Kidney tubule cell (primary cell): ENCODE measurements at places on chromosomes 4 and X.

GRCh38 chrX:113920661-113921060 is 663.2 kb upstream of the HTR2C start:
- DNase-seq: no peak

DNA sequence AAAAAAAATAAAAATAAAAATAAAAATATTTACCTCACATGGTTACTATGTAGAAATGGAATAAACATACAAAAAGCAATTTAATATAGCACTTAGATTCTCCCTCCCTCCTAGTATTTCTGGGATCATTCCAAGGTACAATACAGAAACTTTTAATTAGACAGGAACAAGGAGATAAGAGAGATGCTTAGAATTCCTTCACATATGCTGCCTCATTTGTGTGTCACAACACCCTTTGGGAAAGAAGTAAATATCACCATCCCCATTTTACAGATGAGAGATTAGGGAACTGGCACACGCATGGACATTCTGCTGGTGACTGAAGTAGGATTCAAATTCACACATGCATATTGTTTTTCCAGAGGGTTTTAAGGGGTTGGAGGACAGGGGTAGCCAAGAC is 164.2 kb downstream of the APBB2 start:
- DNase-seq: no peak

GRCh38 chr4:39415678-39416283 is 9.1 kb downstream of the KLB start:
- no peak for DNase-seq

DNA sequence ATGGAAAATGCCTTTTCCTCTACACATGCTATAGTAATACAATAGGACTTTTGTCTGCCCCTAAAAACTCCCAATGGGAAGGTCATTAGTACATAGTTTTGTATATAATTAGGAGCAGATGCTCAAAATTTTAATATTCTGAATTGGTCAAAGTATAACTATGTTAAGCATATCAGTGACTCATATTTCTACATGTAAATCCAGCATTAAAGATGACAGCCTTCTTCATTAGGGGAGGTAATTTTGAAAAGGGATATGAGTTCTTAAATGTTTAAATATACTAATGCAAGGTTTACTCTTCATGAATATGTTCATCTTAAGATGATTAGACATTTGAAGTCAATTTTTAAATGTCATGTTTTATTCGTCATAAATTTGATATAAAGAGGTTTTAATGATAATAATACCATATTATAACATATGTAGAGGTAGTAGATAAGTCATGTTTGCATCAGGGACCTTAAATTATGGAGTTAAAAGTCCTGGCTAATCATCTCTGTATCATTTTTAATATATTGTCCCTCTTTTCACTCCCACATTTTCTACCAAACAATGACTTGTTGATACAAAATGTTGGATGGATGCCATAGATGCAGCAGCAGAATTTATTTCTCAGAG is 218.8 kb downstream of the STPG2 start:
- no peak for DNase-seq

DNA sequence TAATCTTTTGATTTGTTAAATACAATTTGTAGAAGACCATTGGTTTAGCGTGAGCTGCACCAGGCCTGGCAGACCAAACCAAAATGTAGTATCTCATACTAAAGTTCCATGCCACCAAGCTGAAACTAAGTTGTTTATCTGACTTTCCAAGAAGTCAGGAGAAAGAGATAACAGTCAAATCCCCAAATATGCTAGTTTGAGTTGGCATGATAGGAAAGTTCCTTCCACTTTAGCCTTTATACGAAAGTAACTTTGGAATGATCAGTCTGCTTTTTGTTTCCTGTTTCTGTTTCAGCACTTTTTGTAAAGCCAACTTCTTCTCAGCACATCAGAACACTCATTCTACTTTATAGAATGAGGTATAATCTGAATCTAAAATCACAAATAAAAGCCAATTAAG is 449.2 kb downstream of the GRXCR1 start:
- no peak for DNase-seq

GRCh38 chr4:98484031-98484430 is 174.4 kb downstream of the TSPAN5 start:
- peak; percentile 71 for DNase-seq

DNA sequence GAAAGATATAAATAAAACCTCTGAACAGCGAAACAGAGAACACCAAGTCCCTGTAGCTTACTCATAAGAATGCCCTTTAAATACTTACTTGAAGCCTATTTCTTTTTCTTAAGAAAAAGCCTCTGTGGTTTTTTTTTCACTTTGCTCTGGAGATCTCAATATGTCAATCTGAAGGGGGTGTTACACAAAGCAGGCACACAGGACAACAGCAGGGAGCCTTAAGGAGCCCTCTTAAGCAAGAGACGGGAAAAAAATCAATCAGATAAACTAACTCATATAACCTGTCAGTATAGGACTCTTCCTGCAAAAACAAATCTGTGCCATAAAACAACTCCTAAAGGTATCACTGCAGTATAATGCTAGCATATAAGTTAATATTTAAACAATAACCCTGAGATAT is 611.1 kb upstream of the ATOH1 start:
- no peak for DNase-seq

- peak; percentile 94 for DNase-seq
These were observed 6.7 kb downstream of the APOO start for GRCh38 chrX:23901060-23901459.

- no peak for DNase-seq
These were observed 47.2 kb downstream of the EDNRA start for GRCh38 chr4:147528054-147528453.

DNA sequence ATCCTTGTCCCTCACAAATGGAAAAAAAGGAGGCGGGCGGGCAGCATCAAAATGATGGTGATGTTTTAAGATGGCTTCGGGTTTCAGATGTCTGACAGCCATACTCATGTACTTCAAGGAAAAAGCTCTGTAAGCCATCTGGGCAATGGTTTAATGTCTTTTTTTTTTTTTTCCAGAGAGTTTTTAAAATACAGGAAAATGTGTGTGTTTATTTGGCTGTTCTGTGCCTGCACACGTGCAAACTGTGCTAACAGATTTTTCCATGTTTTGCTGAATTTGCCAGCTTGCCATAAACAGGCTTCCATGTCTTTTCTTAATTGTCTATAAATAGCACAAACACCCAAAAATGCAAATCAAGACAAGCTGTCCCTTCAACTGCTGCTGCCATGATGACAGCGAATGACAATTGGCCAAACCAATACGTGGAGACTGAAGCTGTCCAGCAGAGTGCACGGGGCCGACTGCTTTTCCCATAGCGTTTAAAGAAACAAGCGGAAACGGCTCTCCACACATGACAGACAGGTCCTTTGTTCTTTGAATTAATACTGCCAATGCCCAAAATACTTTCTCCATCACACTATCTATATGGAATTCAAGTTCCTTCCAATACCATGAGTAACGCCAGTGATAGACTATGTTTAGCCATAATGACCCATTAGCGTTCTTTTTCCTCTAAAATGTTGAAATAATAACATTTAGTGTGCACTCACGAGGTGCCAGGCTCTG is 35.7 kb downstream of the AFAP1 start:
- DNase-seq: no peak
